ENCODE measurements at places on chromosomes 6 and 20.

- DNase-seq = no peak
Observed at GRCh38 chr6:40556881-40557280, 30.3 kb downstream of the LRFN2 start.

DNA sequence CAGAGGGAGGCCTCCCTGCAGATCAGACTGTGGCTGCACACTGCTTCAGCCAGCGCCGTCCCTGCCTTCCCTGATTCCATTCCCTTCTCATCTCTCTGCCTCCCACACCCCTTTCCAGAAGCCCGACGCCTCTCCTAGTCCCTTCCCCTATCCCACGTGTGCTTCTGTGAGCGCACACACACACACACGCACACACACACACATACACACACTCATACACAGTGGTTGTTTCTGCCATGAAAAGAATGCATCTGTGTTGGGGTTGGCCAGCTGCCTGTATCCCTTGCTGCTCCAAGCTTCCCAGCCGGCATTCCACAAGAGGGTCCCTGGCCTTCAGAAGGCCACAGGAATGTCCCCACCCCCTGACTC is 51.7 kb downstream of the MOCS1 start:
- no peak for DNase-seq

DNA sequence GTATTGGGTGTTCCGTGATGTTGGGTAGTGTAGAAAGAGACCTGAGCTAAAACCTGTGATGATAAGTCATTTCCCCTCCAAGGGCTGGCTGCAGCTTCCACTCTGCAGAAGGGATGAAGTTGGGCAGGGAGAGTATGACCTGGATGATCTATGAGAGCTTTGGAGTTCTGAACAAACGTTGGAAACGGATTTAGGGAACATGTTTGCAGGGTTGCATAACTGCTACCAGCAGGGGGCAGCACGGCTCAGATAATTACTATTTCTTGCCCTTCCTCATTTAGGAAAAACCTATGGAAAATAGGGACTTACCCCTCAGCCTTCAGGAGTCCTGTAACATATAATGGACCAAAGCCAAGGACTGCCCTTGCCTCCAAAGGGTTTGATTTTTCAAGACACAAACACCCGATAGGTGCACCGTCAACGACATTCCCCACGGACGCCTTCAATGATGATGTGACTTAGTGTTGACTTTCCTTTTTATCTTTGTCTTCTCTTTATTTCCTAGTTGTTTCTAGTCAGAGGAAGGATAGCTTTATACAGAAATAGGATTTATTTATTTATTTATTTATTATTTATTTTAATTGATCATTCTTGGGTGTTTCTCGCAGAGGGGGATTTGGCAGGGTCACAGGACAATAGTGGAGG is 164.9 kb upstream of the SASH1 start:
- DNase-seq = peak; percentile 34

GRCh38 chr6:68726337-68726736 is 91.3 kb downstream of the ADGRB3 start:
- DNase-seq = no peak

Measured in K562 (cell line).